SW 1271 (cell line): ENCODE measurements at places on chromosomes 2 and 18.

GRCh38 chr18:2964361-2965010 lies 48.5 kb downstream of the LPIN2 start:
- no peak for DNase-seq

GRCh38 chr2:237968048-237968862 lies 1.4 kb downstream of the UBE2F start:
- no peak for DNase-seq

GRCh38 chr18:7885865-7886264 lies 318.7 kb downstream of the PTPRM start:
- no peak for DNase-seq

DNA sequence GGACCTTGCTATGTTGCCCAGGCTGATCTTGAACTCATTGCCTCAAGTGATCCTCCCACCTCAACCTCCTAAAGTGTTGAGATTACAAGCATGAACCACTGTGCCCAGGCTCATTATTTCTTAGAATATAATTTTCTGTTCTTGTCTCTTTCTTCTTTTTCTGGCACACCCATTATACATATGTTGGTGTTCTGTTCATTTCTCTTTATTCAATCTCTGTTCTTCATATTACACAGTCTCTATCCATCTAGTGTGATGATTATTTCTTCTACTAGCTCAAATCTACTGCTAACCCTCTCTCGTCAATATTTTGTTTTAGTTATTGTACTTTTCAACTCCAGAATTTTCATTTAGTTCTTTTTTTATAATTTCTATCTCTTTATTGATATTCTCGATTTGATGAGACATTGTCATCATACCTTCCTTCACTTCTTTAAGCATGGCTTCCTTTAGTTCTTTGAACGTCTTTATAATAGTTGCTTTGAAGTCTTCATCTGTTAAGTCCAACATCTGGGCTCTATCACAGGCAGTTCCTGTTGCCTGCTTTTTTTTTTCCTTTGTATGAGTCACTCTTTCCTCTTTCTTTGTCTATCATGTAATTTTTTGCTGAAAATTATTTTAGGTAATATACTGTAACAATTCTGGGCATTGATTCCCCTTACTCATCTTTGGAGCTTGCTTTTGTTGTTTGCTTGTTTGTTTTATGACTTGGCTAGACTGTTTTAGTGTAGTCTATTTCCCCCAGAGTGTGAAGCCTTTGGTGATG lies 196.4 kb upstream of the NABP1 start:
- DNase-seq = no peak

GRCh38 chr18:61900504-61901281 lies 7.9 kb upstream of the RNF152 start:
- no peak for DNase-seq

DNA sequence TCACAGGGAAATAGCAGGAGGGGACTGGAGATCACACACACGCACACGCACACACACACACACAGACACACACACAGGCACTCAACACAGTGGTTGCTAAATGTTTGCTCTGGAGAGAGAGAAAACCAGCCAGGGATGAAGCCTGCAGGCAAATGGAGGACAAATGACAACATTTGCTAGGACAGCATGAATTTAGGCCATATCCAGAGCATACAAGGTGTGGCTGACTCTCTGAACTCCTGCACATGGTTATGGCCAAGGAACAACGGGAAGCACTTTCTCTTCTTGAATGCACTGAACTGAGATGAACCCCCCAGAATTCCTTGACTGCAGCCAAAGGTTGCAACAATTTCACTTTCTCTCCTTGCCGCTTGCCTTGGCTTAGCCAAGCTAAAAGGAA lies 230.0 kb upstream of the RASGRP3 start:
- no peak for DNase-seq

GRCh38 chr18:31100436-31101182 lies 1.6 kb downstream of the DSC2 start:
- no peak for DNase-seq

DNA sequence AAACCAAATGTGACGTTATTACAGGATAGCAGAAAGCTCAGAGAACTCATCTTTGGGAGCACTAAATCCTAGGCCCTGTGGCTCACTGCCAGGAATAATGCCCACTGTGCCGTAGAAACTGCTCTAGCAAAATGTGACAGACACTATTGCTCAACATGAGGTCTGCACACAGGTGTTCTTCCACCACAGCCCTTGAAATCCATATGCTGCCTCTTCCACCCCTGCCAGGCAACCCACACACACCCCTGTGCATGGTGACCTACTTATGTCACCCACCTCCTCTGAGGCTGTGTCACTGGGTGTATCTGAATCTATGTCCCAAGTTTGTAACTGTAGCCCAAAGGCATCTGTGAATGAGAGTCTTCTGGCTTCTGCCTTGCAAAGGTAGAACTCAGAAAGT lies 66.1 kb upstream of the MBOAT2 start:
- DNase-seq = no peak

DNA sequence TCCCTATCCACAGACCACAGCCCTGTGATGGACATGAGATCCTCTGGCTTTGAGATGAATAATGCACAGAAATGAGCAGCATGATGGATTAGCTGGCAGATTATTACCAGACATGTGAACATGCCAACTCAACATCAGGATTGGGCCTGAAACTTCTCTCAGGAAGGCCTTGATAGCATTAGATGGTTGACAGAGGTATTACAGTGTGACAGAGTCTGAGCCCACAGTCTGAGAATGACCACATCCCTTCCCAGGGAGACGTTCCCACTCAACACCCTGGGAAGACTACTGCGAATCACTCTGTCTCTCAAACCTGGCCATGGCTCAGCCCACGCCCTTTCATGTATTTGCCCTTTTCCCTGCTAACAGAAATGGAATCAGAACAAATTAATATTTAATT lies 66.9 kb downstream of the BCL11A start:
- no peak for DNase-seq

DNA sequence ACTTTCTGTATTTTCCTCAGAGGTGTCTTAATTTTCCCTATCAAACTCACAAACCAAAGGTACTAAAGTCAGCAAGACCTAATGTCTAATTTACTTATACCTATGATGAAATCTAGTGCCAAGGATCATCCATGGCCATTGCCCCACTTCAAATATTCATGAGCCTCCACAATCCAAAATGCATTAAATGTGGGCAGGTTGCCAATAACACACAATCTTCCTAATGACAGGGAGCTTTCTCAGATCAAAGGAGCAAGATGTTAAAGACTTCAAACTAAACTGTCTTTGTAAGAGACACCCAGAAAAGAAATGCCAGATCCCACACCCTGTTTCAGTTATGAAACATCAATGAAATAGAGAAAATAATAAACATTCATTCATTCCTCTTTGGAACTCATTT lies 143.2 kb downstream of the TMEFF2 start:
- no peak for DNase-seq

DNA sequence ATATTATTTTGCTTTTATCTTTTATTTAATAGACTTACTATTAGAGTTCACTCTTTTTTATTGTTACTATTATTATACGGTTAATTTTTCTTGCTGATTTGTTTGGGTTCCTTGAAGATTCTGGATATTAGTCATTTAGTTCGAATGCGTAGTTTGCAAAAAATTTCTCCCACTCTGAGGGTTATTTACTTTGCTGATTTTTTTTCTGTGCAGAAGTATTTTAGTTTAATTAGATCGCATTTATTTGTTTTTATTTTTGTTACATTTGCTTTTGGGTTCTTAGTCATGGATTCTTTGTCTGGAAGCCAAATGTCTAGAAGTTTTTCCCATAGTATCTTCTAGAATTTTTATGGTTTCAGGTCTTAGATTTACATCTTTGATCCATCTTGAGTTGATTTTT lies 585.2 kb downstream of the CPS1 start:
- no peak for DNase-seq

GRCh38 chr18:48989304-48990303 lies 38.8 kb upstream of the SMAD7 start:
- DNase-seq = no peak

- no peak for DNase-seq
Observed at GRCh38 chr2:18560797-18561085, 288 bp upstream of the RDH14 start.

GRCh38 chr2:15388406-15389325 lies 172.5 kb downstream of the NBAS start:
- no peak for DNase-seq

DNA sequence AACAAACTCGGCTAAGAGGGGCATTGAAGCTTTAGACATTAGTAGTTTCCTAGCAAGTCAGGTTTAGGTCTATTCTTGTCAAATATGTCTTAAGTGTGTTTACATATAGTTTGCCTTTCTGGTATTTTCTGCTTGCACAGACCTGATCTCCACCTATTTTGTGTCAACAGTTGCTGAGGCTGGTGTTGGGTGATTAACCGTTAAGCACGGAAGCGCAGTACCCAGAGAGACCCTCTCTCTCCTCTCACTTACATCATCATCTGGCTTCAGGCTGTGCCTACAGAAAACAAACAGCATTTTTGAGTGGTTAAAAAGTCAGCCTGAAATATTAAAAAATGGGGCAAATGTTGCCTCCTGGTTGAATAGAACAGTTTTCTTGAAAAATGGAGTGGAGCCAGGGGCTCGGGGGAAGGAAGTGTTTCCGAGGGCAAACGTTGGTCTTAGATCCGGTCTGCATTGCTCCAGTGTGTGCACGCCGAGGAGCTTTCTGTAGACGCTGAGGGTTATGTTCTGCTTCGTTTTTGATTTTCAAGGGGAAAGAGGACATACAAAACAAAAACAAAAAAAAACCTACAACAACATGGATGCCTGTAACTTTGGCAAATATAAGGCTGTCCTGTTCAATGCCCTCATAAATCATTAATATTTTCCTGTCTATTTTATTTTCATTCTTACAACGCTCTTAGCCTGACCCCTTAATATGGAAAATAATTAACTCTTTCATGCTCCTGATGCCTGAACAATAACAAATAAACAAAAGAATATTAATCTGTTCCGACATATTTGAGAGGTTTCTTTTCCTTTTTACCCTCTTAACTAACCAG lies 120.8 kb downstream of the MEIS1 start:
- DNase-seq = no peak

GRCh38 chr18:28030458-28030857 lies 146.5 kb downstream of the CDH2 start:
- no peak for DNase-seq

- no peak for DNase-seq
Observed at GRCh38 chr2:75600461-75601011, 39.8 kb upstream of the EVA1A start.

GRCh38 chr2:46980786-46981573 lies 65.4 kb upstream of the MCFD2 start:
- no peak for DNase-seq

- no peak for DNase-seq
Observed at GRCh38 chr2:230447455-230448451, 31.8 kb downstream of the SP100 start.

GRCh38 chr2:99169534-99169933 lies 11.3 kb downstream of the MITD1 start:
- DNase-seq = no peak

- no peak for DNase-seq
Observed at GRCh38 chr2:152480821-152481399, 145.9 kb downstream of the FMNL2 start.

DNA sequence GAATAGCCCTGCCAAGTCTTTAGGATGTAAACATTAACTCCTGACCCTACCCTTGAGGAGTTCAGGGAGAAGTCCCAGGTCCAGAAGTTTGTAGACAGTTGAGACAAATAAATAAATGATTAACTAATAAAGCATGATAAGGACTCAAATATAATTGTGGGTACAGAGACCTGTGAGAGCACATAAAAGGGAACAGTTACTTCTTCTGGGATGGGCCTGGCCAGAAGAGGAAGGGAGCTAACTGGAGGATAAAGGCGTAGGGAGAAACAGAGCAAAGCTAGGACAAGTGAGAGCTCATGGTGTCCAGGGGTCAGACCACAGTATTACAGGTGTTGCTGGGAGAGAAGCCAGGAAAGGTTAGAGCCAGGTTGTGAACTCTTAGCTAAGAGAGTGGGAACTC lies 3.0 kb downstream of the LCLAT1 start:
- no peak for DNase-seq

DNA sequence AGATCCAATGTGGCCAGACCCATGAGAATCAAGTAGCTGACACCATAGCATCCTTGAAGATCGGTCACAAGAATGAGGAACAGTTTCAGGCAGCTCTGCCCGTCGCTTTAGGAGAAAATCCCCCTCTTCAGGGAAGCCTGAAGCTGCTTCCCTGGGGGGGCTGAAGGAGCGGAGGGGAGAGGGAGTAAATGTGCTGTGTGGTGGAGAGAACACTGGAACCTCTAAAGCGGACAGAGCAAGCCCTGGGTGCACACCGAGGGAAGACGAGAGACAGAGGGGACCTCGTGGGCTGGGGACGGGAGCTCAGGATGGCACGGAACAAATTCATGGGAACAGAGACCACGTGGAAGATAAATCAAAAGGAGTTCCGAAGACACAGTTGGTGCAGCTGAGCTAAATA lies 154.3 kb downstream of the NDUFA10 start:
- DNase-seq = no peak

DNA sequence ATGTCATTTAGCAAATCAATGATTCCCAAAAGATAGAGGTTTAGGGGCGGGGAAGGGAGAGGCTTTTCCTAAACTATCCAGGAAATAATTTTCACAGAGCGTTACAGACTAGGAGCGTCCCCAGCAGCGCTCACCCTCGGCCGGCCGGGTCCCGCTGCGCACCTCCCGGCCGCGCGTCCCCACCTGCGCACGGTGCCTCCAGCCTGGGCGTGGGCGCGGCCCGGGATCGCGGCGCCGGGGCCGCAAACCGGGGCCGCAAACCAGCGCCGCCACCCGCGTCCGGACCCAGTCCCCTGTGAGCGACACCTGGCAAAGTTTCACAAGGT lies 684 bp upstream of the ZCCHC2 start:
- DNase-seq = no peak

GRCh38 chr2:24011250-24012104 lies 1.6 kb downstream of the MFSD2B start:
- DNase-seq = no peak

- DNase-seq = peak; percentile 50
Observed at GRCh38 chr2:231613331-231613662, 20.6 kb downstream of the TEX44 start.

DNA sequence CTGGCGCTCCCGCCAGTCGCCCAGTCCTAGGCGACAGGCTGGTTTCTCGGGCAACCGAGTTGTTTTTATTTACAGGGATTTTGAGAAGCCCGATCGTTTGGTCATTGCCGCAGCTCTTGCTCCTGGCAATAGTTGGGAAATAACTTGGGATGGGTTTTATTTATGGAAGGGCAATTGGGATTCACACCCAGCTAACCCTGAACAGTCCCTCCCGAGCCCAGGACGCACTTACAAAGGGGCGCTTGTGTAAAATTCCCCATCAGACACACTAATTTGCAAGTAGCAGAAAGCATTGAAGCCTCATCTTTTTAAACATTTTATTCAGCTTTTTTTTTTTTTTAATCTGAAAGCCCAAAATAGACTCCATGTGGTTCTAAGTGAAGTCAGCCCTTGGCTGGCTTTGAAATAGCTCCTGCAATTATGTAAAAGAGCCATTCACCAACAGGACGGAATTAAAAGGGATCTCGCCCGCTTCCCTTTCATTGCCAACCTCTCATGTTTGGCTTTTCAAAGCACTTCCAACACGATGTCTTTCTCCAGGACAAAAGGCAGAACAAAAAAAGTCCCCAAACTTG lies 3.6 kb upstream of the GBX2 start:
- DNase-seq = no peak
